ENCODE measurements at places on chromosomes 6 and 20.
A peak's percentile ranks its signal among the peaks of the same experiment; 100 is the strongest.

DNA sequence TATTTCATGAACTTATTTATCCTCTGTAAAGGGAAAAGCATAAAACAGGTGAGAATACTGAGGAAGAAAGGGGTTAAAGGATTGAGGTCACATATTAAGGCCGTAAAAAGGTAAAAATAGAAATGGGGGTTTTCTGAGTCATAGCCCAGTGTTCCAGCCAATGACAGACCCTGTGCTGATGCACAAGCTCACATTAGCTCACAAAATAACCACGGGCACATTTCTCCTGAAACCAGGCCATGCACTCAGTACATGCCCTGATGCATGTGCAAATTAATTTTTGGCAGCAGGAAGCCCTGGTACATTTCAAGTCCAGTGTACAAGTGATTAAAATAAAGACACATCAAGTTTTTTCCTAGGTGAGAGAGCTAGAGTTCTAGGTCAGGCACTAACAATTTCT is 194.4 kb downstream of the TMEM200A start:
- no peak for DNase-seq

- no peak for DNase-seq
These were observed 2.7 kb downstream of the HLA-B start for GRCh38 chr6:31354158-31354863.

DNA sequence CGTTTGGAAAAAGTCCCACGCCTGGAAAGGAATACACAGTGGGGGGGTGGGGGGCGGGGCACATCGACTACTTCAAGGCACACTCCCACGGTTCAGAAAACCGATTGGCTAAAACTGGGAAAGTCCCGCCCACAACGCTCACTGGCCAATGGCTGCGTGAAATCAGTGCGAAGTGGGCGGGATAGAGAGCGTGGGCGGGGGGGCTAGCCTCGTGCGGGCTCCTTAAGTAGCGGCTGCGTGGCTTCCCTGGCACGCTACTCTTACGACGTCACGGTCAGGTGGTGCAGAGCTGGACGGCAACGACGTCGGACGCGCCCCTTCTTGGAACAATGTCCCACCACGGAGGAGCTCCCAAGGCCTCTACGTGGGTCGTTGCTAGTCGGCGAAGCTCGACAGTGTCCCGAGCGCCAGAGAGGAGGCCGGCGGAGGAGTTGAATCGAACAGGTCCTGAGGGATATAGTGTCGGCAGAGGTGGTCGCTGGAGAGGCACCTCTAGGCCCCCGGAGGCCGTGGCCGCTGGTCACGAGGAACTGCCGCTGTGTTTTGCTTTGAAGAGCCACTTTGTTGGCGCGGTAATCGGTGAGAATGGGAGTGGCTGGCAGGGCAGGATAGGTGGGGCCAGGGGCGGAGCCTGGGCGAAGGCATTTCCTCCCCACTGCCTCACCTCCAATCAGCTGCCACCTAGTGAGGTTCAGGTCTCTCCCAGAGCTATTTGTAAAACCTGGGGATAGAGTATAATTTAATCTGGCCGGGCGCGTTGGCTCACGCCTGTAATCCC is at the start of gene DDX43:
Gene DDX43 (plus strand): TSS at position 252 of the 778 bp plus-strand sequence. CDS start 78 bp downstream, at position 330.
- peak; percentile 87 for DNase-seq

DNA sequence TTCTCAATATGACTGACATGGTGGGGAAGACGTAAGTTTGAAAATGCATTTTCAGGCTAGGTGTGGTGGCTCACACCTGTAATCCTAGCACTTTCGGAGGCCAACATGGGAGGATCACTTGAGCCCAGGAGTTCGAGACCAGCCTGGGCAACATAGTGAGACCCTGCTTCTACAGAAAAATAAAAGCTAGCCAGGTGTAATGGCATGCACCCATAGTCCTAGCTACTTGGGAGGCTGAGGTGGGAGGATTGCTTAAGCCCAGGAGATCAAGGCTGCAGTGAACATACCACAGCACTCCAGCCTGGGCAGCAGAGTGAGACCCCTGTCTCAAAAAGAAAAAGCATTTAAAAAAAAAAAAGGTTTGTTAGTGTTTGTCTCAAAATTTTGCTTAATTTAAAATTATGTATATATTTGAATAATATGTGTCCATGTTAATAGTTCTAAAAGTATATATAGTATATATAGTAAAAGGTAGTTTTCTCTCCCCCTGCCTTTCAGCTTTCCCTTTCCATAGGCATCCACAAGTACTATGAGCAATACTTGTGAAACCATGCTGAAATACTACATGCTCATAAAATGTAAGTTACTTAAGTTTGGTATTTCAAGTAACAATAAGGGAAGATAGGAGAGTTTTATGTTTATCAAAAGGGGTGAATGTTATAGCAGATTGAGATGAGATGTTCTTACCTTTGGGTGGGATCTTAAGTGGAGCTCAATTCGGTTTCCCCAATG is 15.1 kb downstream of the PTPRA start:
- DNase-seq: no peak

- DNase-seq: no peak
These were observed 72.8 kb upstream of the CEP85L start for GRCh38 chr6:118724211-118724610.

DNA sequence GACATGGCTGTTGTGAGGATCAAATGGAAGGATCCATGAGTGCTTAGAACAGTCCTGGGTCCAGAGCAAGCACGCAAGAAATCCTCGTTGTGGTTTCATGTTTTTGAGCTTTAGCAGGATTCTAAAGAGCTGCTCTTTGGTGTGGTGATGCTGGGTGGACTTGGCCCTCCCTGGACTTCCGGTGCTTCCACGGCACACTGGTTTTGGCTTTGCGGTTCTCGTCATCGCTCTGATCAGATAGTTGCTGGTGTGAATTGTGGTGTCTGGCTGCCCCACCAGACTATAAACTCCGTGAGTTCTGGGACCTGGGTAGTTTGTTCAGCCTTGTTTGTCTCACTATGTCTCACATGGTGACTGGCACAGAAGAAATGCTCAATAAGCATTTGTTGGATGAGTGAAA is 3.3 kb downstream of the HNF4A start:
- DNase-seq: no peak

DNA sequence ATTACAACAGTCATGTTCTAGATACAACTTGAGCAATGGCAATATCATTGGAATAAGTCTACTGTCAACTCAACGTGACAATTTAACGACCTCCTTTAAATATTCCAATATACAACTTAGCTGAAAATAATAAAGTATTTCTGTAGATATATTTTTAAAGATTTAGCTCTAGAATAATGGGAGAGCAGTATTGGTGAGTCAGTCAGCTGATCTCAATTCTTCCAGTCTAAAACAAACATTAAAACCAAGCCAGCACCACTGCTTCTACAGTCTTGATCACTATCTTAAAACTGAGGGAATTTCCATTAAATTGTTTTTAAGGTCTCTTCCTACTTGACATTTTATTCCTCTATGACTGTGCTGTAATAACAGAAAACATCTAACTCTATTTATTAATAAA is 38.2 kb downstream of the NOL7 start:
- no peak for DNase-seq

GRCh38 chr6:112781241-112781640 is 434.1 kb downstream of the RFPL4B start:
- DNase-seq: no peak

- no peak for DNase-seq
These were observed 70.4 kb downstream of the SLC22A23 start for GRCh38 chr6:3386374-3386857.

DNA sequence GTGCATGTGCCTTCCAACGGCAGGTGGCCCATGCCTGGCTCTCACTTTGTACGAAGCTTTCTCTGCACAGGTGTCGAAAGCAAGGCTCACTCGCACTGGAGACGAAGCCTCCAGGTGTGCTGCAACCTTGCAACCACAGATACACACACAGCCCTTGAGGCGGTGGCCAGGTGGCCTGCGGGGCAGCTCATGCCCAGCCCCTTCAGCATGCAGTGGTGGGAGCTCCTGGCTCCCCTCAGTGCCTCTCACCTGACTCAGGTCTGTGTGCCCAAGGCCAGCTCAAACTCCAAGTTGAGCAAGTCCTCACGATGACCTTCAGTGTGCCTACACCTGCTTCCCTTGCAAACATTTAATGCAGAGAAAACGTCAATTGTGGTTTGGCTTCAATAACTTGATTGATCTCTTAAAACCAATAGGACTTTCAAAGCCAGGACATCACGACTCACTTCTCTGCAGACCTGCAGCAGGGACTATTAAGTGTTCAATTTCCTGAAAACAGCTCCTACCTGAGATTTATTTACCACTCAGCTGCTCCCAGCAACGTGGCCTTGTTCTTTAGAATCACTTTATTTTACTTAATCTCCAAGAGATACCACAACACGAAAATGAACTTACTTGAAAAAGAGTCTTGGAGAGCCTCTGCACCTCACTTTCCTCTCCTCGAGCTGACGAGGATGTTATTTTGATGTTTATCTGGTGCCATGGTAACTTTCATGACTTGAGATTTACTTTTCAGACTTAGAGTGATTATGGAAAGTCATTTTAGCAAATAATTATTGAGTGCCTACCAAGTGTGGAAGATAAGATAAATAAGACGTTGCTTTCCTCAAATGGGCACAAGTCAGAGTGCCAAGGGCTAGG is 86.3 kb downstream of the SLC22A23 start:
- DNase-seq: no peak

GRCh38 chr20:34715384-34715783 is 11.2 kb downstream of the TP53INP2 start:
- DNase-seq: no peak

DNA sequence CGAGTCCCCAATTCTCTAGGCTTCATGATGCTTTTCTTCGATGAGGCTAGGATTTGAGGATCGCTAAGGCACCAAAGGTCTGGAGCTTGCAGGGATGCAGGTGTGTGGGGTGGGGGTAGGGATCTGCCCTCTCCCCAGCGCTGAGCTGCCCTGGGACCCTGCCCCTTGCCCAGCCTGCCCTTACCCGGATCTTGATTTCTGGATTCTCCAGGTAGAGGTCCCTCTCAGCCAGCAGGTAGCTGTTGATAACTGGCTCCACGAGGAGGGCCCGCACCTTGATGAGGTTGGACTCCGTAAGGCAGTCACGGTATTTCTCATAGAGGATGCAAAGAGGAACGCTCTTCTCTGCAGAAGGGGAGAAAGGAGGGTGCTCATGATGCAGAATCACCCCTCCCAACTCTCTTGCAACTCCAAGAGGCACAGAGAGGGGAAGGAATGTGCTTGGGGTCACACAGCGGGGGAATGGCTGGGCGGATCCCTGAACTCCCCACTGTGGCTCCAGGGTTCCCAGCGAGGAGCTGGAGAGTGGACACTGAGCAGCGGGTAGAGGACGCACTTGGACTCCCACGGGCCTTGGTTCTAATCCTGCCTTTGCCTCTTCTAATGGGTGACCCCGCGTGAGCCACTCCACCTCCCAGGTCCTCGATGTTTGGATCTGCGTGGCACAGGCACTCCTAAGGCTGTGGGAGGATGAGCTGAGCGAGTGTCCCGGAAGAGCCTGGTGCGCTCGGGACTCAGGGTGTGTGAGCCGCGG is 32.7 kb downstream of the TGM2 start:
- DNase-seq: no peak

GRCh38 chr6:28914941-28915340 is 8.8 kb downstream of the TRIM27 start:
- DNase-seq: no peak

- peak; percentile 86 for DNase-seq
These were observed 300.9 kb downstream of the LAMA2 start for GRCh38 chr6:129183681-129184301.

- DNase-seq: no peak
These were observed 3.3 kb downstream of the EFHC1 start for GRCh38 chr6:52423448-52423847.

GRCh38 chr6:53476964-53477363 is 67.9 kb downstream of the GCLC start:
- no peak for DNase-seq

- DNase-seq: no peak
These were observed at the start of gene RIMS1 for GRCh38 chr6:71886184-71887005. TSS of gene RIMS1 (plus strand) at chr6:71886550. CDS start at chr6:71887024, 474 bp downstream.

DNA sequence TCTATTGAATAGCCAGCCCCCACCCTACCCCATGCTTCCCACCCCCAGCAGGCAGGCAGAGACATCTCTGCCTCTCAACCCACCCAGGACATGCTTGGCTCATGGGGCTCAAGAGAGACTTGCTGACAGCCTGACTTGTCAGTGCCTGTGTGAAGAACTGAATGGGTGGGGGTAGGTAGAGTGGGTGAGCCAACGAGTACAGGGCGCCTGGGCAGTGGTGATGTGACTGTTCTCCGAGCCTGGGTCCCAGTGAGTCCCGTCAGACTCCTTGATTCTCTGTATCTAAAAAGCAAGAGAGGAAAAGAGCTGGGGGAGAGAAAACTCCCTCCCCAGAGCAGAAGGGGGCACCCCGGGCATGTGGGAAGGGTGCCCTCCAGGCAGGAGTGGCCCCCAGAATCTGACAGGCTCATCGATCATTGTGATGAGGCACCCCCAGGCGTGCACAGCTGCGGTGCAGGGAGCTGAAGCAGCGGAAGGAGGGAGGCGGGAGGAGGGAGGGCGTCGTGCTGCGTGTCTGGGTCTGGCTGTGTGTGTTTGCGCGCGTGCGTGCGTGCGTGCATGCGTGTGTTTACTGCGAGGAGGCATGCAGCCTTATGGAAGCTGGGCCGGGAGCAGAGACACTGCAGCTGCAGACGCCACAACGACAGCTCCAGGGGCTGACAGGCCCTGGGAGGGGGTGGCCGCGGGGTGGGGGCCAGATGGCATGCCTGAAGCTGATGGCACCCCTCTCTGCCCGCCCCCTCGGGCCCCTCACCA is 40.2 kb downstream of the FOXP4 start:
- DNase-seq: no peak

DNA sequence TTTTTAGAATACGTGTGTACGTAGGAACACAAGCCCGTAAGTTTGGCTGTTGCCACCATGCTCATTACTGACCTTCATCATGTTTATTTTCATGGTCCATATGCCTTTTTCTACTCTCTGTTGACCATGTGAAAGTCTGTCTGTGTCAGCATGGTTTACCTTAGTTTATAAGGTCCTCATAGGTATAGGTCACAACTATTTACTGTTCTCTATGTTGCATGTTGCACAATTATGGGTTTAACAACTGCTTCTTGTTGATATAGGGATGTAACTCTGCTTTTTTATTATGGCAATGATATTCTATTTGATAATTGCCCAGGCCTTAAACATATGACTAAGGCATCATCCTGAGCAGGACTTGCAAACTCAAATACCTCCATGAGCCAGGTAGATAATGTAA is 13.4 kb upstream of the RANBP9 start:
- DNase-seq: peak; percentile 37

DNA sequence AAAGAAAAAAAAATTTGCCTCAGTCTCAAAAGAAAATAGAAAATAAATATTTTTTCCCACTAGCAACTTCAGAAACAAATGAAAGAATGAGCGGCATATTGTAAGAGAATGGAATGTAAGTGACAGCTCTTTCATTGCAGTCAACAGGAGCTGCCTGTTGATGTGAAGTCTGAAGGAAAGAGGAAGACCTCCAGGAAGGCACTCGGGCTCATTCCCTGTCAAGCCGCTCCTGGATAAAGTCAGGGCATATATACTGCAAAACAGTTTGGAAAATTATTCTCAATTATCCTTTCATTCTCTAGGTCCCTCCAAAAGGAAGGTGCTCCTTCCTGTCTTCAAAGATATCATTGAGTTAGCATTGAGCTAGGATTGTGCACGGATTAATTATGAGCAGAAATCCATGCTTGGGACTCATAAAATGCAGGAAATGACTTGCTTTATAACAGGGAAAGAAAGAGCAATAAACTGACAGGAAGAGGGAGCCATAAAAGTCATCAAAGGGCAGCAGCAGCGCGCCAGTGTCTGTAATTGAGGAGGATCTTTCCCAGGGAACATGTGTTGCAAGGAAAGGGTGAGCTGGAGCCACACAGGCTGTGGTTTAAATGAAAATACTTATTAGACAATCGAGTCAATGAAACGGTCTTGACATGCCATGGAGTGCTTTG is 218.2 kb downstream of the C6orf118 start:
- DNase-seq: peak; percentile 51

- DNase-seq: no peak
These were observed 37.0 kb upstream of the MCUR1 start for GRCh38 chr6:13851330-13851729.

Measured in LoVo (cell line).